ENCODE measurements at places on chromosomes 12 and 14.

DNA sequence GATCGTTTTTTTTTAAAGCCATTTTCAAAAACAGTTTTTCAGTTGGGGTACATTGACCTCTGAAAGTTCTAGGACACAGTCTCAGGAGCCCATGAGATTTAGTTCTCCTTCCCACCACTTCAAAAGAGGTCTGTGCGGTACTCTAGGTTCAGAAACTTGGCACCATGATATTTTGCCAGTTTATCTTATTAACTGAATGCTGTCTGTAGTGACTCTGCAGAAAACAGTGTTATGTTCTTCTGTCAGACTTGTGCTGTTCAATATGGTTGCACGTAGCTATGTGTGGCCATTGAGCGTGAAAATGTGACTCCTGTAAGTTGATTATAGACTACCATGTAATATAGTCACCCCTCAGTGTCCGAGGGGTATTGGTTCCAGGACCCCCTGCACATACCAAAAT, 35.9 kb downstream of the CRADD start:
- DNase-seq, result no peak

GRCh38 chr14:50667684-50667995, 466 bp downstream of the SAV1 start:
- no peak for DNase-seq

DNA sequence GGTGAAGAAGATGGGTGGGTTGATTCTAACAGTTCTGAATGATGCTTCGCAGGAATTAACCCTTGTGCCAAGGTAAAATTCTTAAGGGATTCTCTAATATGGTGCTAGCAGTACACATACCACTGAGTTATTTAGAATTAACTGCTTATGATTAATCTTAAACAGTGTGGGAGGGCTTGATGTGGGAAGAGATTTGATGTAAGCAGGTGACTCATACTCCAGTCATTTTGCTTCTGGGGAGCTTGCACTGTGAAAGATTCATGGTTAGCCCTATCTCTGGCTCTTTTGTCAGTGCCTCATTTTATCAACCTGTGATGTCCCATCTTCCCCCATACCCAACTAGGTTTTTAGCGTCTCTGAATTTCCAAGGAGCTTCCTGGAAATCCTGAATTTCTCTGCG, 83.8 kb downstream of the NRXN3 start:
- peak; percentile 80 for DNase-seq

- no peak for DNase-seq
These were observed 720.7 kb upstream of the LMO3 start for GRCh38 chr12:17326649-17327048.

DNA sequence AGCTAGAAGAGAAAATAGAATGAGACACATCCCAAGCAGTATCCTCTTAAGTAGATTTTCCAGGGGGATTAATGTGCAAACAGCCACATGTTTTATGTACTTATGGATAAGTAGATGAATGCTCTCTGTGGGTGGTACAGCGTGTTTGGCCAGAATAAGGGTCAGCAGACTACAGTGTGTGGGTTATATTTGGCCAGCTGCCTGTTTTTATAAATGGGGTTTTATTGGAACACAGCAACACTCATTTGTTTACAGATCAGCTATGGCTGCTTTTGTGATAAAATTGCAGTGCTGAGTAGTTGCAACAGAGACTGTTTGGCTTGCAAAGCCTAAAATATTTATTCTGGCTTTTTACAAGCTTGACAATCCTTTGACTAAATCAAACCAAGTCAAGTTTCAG, 780.2 kb upstream of the SEL1L start:
- peak; percentile 52 for DNase-seq

- no peak for DNase-seq
These were observed 190.4 kb upstream of the FAR2 start for GRCh38 chr12:28958553-28959195.

GRCh38 chr14:89435492-89435891, 18.5 kb upstream of the FOXN3 start:
- no peak for DNase-seq

- no peak for DNase-seq
These were observed 828.9 kb downstream of the VRK1 start for GRCh38 chr14:97626088-97626487.

DNA sequence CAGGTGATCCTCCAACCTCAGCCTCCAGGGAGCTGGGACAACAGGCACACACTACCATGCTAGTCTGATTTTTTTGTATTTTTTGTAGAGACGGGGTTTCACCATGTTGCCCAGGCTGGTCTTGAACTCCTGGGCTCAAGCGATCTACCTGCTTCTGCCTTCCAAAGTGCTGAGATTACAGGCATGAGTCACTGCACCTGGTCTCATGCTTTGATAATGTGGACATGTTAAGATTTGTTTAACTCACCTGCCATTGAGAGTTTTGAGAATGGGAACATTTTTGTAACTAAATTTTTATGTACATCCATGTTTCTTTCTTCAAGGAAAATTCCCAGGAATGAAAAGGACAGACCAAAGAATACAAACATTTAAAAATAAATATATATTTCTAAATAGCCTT, 121.2 kb downstream of the MIPOL1 start:
- no peak for DNase-seq

DNA sequence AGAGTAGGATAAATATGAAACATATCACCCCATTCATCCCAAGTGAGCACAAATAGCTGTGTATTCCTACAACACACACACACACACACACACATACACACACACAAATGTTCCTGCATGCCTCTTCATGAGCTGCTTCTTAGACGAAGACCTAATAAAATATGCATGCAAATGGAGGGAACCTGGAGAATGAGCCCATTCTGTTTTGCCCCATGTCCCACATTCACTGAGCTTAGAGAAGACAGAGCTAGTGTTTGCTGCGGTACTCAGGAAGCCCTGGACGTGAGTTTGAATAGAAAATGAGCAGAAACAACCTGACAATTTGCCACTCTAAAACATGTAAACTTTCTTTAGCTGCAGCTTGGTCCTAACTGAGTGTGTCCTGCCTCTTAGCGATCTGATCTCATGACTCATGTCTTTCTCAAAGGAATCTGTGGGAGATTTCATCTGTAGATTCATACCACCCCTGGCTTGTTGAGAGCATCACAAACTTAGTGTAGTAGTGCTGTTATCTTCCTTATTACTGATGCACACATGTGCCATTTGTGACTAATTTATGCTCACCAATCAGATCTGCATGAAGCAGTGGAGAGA, 86.8 kb downstream of the ITPR2 start:
- DNase-seq, result no peak

GRCh38 chr14:35247777-35248475, 44.3 kb upstream of the PSMA6 start:
- no peak for DNase-seq

- no peak for DNase-seq
These were observed 3.5 kb upstream of the HIGD1C start for GRCh38 chr12:50948798-50949197.

GRCh38 chr12:15212930-15213329, 8.3 kb downstream of the RERG start:
- peak; percentile 72 for DNase-seq

DNA sequence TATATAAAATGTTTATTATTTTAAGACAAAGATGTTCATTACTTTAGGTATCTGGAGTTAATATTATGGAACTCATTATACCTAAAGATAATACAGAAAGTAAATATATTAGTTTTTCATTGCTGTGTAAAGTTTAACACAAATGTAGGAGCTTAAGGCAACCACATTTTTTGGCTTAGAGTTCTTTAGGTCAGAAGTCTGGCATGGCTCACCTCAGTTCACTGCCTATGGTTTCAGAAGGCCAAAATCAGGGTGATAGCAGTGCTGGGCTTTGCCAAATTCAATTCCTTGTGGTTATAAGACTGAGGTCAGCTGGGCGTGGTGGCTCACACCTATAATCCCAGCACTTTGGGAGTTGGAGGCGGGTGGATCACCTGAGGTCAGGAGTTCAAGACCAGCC, 35.5 kb upstream of the PRPF39 start:
- DNase-seq, result no peak

DNA sequence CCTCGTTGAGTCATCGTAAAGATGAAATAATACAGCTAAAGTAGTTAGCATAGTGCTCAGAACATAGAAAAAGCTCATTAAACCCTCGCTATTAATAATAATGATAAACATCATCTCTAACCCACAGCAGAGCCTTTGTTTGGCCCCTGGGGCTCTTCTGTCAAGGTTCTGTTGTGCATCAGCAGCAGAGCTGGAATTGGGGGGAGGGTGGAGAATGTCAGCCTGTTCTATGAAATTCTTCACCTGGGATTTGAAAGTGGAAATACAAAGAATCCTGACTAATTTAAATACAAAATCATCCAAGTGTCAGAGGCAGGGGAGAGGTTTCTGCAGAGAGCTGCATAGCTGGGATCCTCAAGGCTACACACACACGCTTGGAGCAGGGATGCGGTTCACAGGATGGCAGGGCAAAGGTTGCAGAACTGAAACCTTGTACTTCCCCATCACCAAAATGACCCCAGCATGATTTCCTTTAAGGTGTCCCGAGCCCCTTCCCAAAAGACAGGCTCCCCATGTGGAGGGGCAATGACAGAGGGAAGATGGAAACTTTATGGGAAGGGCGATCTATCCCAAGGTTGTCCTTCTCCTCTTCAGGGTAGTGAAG, 71.8 kb downstream of the DAD1 start:
- no peak for DNase-seq

DNA sequence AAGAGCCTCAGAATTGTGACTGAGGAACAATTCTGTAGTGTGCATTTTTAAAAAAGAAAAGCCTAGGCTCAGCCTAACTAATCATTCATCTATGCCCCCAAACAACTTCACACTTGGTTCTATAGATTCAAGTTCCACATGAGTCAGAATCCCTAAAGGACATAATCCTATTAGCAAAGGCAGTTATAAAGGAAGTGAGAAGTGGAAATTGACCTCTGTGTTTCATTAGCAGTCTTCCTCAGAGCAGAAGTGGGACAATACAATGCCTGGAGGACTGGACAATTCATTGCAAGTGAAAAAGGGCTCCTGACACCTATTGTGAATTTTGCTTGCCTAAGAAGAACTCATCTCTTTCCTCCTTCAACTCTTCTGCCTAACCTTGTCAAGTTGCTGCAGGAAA, 222.3 kb downstream of the PTPRO start:
- DNase-seq, result no peak

- DNase-seq, result peak; percentile 11
These were observed 88.3 kb downstream of the NPAS3 start for GRCh38 chr14:33026850-33027430.

DNA sequence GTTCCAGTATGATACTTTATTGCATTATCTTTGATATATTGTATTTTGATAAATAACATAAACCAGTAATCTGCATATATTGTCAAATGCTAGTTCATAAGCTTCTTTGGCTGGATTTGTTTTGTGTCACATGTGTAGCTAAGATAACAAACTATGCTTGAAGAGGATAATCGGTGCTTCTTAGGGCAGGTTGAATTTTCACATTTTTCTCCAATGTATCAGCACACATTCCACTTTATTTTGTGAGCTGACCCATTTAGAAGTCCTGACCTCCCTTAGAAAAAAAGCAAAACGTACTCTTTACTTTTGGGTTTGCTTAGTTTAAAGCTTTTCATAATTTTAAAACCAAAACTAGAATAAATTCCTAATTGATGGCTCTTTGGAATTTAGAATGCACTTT, 277.7 kb upstream of the DDHD1 start:
- no peak for DNase-seq

- DNase-seq, result no peak
These were observed 411 bp downstream of the BTBD7 start for GRCh38 chr14:93332397-93332852.

GRCh38 chr12:84537666-84538065, 374.9 kb downstream of the SLC6A15 start:
- no peak for DNase-seq

DNA sequence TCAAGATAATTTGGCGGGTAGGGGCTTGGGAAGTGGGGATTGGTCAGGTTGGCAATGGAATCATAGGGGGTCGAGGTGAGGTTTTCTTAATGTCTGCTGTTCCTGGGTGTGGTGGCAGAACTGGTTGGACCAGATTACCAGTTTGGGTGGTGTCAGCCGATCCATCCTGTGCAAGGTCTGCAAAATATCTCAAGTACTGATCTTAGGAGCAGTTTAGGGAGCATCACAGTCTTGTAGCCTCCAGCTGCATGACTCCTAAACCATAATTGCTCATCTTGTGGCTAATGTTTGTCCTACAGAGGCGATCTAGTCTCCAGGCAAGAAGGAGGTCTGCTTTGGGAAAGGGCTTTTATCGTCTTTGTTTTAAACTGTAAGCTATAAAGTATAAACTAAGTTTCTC, 868.4 kb downstream of the DIO2 start:
- DNase-seq, result no peak

GRCh38 chr12:120356567-120357030, 12.4 kb downstream of the MSI1 start:
- peak; percentile 99 for DNase-seq

GRCh38 chr14:73452341-73453186, 5.8 kb downstream of the NUMB start:
- DNase-seq, result no peak

- DNase-seq, result no peak
These were observed 26.9 kb downstream of the FIGNL2 start for GRCh38 chr12:51821440-51822260.

GRCh38 chr12:70252832-70253231, 9.6 kb downstream of the CNOT2 start:
- no peak for DNase-seq

GRCh38 chr14:94485944-94486841, 10.2 kb upstream of the SERPINA9 start:
- no peak for DNase-seq

- DNase-seq, result no peak
These were observed 53.6 kb downstream of the SUSD6 start for GRCh38 chr14:69664865-69665526.

GRCh38 chr12:96720363-96720705, 186.7 kb upstream of the NEDD1 start:
- no peak for DNase-seq

- DNase-seq, result no peak
These were observed 497.8 kb downstream of the NAV3 start for GRCh38 chr12:78328524-78328923.

GRCh38 chr14:69226178-69226577, 33.8 kb upstream of the GALNT16 start:
- DNase-seq, result no peak

GRCh38 chr12:103677341-103677740, 90.3 kb downstream of the STAB2 start:
- no peak for DNase-seq

GRCh38 chr12:95551913-95552516, 739 bp upstream of the USP44 start:
- DNase-seq, result no peak

Measured in retinal pigment epithelial cell (primary cell).